ENCODE measurements at places on chromosomes 6 and 20.

DNA sequence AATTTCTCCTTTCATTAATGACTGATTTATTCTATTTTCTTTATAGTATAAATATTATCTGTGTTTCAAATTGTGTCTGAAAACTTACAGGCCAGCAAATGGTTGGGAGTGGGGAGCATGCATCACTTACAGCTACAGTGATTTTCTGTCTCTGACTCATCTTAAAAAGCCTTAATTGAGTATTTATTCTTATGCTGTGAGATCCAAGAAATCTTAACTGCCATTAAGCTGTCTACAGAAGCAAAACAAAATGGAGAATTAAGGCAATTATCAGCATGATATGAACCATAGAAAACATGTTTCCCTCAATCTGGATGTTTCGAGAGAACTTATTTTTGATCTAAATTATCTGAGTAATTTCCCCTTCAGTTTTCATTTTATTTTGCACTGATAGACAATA lies 831.2 kb downstream of the KIF16B start:
- no peak for DNase-seq

GRCh38 chr6:1335367-1336037 lies 23.6 kb downstream of the FOXQ1 start:
- DNase-seq, result no peak

DNA sequence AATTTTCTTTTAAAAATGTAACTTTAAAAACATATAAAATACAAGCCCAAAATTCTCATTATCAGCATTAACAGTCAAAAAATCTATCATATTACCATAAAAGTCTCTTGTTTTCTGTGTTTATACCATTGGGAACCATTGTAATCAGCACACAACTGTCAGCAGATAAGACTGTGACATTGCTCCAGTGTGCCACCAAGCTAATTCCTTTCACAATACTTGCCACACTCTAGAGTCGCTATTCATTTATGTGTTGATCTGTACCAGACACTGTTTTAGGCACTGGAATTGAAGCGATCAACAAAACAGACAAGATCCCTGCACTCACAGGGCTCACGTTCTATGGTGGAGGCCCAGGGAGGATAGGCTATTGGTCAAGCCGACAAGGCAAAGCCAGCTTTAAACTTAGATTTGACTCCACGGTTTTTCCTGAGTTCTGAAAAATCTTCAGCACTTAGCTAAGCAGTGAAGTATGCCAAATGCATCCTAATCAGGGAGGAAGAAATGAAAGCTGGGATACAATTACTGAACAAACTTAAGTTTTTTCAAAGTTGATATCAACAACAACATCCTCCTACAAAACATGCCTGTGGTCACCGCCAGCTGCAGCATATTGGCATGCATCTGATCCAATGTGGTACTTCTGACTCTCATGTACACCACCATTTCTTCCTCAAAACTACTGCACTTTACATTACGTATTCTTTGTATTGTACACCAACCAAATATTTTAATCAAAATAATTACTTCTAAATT lies 60.5 kb downstream of the GMDS start:
- no peak for DNase-seq

DNA sequence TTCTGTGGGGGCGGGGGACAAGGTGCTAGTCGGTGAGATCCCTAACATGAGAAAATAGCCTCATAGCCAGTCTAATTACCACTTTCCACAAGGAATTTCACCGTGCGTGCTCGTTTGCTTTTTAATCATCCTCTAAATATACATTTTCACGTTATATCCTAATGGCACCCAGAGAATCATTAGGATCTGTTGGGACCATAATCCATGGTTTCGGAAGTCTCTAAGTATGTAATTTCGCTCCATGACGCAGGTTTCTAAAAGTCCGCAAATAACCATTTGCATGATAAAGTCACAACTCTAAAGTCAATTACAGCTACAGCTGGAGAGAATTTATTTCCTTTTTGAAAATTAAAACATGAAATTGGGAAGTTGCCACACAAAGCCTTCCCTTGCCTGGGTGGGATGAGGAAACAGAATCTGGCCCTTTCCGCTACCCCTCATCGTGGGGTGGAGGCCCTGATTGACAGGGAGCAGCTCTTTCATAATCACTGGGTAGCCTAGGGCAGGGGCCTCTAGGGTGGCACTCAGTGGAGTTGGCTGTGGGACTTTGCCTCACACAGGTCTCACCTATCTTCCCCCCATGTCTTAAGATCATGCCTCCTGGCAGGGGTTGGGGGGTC lies 81.9 kb downstream of the LRFN2 start:
- DNase-seq, result no peak

- no peak for DNase-seq
Measured at GRCh38 chr6:13407368-13407708, 79.0 kb upstream of the TBC1D7 start.

- DNase-seq, result peak; percentile 79
Measured at GRCh38 chr6:75526502-75527127, 33.0 kb upstream of the FILIP1 start.

GRCh38 chr20:19407736-19408135 lies 195.3 kb downstream of the SLC24A3 start:
- DNase-seq, result no peak

DNA sequence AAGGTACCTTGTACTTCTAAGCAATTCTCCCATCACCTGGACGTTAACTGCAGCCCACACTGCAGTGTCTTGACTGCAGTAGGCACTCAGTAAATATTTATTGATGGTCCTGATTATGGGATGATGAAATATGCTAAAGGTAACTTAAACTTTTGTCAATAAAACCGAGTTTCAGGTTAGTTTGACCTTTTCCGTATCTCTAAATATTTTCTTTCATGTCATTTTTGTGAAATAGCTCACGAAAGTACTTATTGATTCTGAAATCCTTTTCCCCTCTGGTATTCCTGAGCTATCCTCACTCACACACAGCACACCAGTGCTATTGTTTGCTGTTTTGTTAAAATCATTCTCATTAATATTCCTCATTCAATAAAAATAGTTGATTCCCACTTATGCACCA lies 149.4 kb upstream of the ESR1 start:
- DNase-seq, result no peak

- no peak for DNase-seq
Measured at GRCh38 chr6:142014515-142014914, 118.2 kb upstream of the GJE1 start.

GRCh38 chr6:53168516-53169267 lies 20.1 kb upstream of the GCM1 start:
- no peak for DNase-seq

- DNase-seq, result no peak
Measured at GRCh38 chr20:49832632-49833327, 20.2 kb downstream of the SLC9A8 start.

DNA sequence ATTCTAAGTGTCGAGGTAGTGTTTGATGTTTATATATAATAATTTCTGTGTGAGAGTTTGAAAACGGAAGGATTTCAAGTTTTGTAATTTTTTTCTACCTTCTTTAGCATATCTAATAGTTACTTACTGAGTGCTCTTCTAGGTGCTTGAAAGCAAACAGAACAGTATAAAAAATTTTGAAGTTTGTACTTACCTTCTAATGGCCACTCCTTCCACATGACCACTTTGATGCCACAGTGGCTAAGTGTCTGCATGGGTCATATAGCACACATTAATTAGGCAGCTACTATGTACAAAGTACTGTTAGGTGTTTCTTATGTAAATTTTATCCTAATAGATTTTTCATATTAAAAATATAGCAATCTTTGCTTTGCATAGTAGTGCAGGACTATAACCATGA lies 21.1 kb downstream of the RPRD1B start:
- no peak for DNase-seq

DNA sequence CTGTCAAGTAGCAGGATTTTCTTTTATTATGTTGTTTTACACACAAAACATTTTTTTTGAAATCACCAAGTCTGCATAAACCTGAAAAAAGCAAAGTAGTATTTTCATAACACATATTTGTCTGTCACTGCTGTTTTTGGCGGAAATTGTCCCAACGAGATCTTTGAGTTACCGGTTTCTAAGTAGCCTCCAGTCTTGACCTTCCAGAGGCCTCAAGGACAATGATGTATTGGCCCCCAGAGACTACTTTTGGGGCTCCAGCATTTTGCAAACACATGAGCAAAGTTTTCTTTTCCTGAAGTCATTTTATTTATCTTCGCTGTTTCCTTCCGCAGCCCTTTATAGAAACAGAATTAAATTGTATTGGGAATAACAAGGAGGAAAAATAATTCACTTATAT lies 862.6 kb downstream of the KIF16B start:
- no peak for DNase-seq

GRCh38 chr20:56411759-56412472 lies at the start of gene CASS4:
TSS of gene CASS4 (plus strand) at chr20:56412260. CDS start at chr20:56412459, 199 bp downstream.
- DNase-seq, result no peak

DNA sequence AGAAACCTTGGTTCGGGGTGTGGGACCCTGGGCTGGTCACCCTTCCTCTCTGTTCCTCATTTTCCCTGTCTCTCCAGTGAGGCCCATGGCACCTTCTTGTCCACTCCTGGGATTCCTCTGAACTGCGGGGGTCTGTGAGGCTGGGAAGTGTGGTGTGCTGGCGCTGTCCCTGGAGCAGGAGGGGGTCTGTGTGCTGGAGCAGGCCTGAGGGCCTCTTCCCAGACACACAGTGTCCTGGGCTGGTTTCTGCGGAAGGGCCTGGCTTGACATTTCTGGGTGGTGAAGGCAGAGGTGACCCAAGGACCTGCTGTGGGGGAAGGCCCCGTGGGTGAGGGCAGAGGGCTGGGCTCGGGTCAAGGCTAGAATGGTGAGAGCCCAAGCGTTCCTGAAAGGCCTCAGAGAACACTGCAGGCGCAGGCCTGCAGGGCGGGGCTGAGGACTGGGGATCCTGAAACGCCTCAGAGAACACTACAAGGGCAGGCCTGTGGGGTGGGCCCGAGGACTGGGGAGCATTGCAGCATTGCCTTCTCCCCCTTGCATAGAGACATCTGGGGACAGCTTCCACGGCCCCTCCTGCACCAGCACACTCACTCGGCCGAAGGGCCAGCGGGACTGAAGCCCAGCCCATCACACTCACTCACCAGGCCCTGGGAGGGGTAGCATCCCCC lies 10.6 kb upstream of the BAK1 start:
- DNase-seq, result no peak

GRCh38 chr6:131419702-131420101 lies 153.3 kb upstream of the ARG1 start:
- DNase-seq, result no peak

GRCh38 chr20:24478584-24478983 lies 9.2 kb downstream of the SYNDIG1 start:
- DNase-seq, result no peak

DNA sequence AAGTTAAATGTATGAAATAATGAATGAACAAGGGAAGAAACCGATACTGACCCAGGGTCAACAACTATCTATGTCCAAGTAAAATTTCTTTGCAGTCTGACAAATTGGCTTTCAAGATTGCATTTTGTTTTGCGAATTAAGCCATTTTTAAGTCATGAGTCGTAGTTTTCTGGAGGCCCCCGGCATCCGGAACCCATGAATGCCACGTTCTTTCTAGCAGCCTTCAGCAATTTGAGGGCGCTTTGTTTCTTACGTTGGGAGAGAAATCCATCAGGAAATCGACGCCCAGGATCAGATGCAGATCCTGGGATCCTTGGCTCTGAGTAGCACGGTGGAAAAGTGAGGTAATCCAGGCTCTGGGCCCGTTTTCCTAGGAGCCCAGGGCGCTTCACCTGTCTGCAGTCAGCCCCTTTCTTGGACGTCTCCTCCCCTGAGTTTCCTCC lies 309 bp upstream of the ABRACL start:
- DNase-seq, result no peak

GRCh38 chr6:13672904-13673303 lies 38.7 kb downstream of the RANBP9 start:
- DNase-seq, result no peak

DNA sequence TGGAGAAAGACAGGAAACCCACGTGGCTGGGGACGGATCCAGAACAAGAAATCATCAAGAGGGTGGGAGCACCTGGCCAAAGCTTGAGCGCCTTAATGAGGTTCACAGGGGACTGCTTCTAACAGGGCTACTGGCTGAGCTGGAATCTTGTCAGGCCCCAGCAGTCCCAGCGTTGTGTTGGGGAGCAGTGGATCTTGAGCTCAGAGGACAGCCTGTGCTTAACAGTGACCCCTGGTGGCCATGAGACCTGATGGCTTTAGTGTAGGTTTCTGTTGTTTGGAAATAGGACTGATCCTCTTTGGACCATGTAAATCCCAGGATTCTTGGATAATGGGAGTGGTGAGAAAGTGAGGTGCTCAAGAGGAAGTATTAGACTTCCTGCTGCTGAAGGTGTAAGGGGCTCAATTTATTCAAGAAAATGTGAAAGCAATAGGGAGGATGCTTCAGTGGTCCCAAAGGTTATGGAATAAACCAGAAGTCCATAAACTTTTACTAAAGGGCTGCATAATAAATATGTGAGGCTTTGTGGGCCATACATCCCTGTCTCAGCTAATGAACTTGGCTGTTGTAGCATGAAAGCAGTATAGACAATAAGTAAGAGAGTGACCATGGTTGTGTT lies 216.2 kb downstream of the NFATC2 start:
- peak; percentile 70 for DNase-seq

DNA sequence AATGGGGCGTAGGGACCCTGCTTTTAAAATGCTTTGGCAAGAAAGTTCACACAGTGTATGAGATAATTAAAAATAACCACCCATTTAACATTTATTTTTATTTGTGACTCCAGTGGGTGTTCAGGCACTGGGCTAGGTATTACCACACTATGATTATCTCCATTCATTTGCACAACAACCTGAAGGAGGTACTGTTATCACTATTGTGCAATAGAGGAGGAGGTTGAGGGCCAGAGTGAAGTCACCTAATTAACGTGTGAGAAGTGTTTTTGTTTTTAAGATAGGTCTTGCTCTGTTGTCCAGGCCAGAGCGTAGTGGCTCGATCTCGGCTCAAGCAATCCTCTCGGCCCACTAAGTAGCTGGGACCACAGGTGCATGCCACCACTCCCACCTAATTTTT lies 29.2 kb downstream of the MAK start:
- DNase-seq, result no peak

DNA sequence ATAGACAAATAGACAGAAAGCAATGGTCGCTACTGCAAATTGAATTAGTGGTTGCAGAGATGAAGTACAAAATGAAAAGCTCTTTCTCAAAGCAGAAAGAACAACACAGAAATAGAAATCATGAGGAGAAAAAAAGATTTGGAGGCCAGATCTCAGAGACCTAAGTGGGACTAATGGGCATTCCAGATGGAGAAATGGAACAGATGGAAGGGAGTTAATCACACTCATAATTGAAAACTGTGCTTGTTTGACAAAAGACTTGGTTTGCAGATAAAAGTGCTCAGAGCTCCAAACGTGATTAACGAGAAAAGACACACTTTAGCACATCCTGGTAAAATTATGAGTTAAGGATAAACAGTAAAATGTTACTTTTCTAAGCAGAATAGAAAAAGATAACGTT lies 58.1 kb upstream of the SNRPB2 start:
- peak; percentile 45 for DNase-seq
